ENCODE measurements at places on chromosomes 11 and 22. TPM values are rescaled to one million over a fixed set of nuclear protein-coding genes. Genes with fewer than 3 reads are reported as not detected.

- ATAC-seq: no peak
Observed at GRCh38 chr22:44758344-44758973, 6.1 kb downstream of the ARHGAP8 start.

- ATAC-seq: no peak
Observed at GRCh38 chr11:79170321-79170720, 270.5 kb downstream of the TENM4 start.

- ATAC-seq: no peak
Observed at GRCh38 chr22:29478326-29479276, 1.4 kb upstream of the NEFH start.

DNA sequence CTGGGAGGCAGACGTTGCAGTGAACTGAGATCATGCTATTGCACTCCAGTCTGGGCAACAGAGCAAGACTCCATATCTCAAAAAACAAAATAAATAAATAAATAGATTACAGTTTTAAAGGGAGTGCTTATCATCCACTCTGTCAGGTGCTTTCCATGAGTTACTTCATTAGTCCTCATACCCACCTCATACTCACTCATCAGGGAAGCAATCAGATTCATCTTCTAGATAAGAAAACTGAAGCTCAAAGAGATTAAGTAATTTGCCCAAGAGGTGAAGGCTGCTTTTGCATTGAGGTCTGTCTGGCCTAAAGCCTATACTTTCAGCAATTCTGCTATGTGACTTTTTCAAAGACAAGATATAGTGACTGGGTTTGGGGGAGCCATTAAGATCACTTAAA is 101.0 kb downstream of the RASSF10 start:
- ATAC-seq: no peak

DNA sequence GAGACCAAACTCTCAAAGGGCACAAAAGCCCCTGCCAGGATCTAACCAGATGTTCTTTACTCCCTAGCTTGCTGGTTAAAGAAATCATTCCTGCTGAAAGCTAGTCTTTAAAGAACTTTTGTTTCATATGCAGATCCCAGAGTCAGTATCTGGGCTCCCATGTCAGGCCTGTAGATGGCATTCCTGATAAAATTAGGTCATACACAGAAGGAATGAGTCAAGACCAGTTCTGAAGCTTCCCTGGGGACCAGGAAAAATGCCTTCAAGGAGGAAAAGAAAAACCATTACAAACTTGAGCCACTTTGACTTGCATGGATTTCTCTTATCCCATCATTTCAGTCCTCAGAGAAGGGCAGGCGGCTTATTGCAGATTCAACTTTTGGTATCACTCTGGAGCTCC is 5.9 kb downstream of the DBX1 start:
- no peak for ATAC-seq

SLC22A6 gene
- not detected for total RNA-seq

CCDC87 gene
- total RNA-seq: 0.27 TPM
